ENCODE measurements at places on chromosomes 13 and 19. TPM values are rescaled to one million over a fixed set of nuclear protein-coding genes. Genes with fewer than 3 reads are reported as not detected.

GRCh38 chr19:15398501-15399233, 19.1 kb upstream of the AKAP8 start:
- no peak for DNase-seq

DNA sequence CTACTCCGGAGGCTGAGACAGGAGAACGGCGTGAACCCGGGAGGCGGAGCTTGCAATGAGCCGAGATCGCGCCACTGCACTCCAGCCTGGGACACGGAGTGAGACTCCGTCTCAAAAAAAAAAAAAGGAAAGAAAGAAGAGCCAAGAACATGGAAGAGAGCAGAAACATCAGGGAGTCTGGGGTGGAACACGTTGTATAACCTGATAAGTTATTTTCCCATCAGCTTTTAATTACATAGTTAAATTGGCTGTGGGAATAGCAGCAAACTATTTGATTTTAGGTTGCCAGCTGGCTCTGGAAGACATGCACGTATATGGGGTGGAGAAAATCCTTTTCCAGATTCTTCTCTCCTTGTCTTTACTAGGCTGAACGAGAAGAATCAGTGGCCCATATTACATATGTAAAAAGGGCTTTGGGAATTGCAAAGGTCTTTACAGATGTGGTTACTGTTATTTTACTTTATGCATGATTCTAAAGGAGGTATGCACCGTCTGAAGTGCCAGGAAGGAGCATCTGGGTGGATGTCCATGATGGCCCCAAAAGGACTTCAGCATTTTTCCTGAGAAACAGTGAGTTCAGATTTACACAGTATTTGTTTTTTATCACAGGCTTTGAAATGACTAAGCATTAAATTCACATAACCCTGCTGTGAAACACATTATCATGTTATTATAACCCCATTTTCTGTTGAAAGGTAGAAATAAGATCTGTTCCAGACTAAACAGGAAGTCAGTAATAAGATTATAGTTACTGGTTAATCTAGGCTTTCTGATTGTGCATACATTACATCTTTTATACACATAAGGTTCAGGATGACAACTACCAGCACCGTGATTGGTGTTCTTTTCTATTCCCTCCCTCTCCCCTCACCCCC, 4.6 kb upstream of the NAA16 start:
- no peak for DNase-seq

- no peak for DNase-seq
These were observed at the start of gene N4BP2L1 for GRCh38 chr13:32427852-32428580. N4BP2L1 (minus strand) TSS chr13:32428130; CDS start chr13:32428082, 48 bp downstream.

- DNase-seq: no peak
These were observed 7.7 kb downstream of the C2CD4C start for GRCh38 chr19:400976-401865.

DNA sequence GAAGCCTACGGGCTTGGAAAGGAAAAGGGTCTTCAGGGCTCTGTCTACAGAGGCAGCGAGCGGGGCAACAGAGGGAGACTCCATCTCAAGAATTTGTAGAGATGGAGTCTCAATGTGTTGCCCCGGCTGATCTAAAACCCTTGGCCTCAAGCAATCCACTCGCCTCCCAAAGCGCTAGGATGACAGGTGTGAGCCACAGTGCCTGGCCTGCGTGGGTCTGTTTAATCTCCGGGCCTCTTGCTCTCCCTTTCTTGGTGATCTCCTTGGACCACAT, 8.1 kb downstream of the RPS9 start:
- DNase-seq: no peak

GRCh38 chr13:36001561-36001960, 129.6 kb downstream of the DCLK1 start:
- no peak for DNase-seq

GRCh38 chr19:15421721-15422260, 3.0 kb upstream of the AKAP8L start:
- no peak for DNase-seq

DNA sequence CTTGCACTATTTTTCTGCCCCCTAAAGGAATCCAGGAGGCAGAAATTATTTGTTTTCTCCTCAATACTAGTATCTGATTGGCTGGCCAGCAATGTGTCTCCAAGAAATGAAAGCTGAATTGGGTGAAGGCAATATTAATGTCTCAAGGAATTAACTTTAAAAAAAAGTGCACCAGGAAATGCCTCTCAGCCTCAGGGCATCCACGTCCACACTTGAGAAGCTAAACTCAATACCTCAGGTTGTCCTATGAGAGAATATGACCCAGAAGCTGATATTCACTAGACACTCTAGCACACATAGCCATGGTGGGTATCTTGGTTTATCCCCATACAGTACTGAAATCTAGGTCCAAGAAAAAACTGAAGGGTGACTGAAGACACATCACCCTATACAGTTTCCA, 2.1 kb downstream of the ZNF91 start:
- no peak for DNase-seq

DNA sequence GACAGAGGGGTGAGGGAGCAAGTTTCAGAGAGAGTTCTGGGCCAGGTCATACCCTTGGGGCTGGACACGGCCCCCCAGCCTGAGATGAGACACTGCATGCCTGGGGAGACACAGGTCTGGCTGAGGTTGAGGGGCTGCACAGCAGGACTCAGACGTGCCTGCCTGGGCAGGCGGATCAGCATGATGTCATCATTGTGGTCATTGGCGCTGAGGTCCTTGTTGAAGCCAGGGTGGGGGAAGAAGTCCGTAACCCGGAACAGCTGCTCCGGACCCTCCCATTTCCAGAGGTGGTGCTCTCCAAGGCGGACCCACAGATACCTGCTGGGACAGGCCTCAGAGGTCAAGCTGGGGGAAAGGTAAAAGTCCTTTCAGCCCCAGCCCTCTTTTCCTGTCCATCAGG, 5.0 kb upstream of the KLK8 start:
- no peak for DNase-seq

- no peak for DNase-seq
These were observed 521 bp upstream of the SHISA2 start for GRCh38 chr13:26052337-26052736.

- DNase-seq: no peak
These were observed 138.4 kb downstream of the ATP11A start for GRCh38 chr13:112828082-112828699.

DNA sequence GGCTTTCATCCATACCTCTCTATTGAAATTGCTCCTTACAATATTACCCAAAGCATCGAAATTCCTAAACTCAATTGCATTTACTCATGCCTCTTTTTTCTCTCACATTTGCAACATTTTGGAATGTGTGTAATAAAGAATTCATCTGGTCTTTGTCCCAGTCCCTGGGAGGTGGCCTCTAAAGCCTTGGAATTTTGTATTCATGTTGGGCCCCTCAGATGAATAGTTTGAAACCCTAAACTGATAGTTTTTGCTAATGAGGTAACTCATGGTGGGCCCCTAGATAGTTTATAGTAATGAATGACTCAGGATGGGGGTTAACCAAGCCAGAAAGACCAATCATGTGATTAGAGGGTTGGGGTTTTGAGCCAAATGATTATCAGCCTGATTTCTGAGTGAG, 490.4 kb downstream of the DIAPH3 start:
- no peak for DNase-seq

GRCh38 chr13:20264271-20265018, 32.3 kb upstream of the GJB6 start:
- DNase-seq: no peak

DNA sequence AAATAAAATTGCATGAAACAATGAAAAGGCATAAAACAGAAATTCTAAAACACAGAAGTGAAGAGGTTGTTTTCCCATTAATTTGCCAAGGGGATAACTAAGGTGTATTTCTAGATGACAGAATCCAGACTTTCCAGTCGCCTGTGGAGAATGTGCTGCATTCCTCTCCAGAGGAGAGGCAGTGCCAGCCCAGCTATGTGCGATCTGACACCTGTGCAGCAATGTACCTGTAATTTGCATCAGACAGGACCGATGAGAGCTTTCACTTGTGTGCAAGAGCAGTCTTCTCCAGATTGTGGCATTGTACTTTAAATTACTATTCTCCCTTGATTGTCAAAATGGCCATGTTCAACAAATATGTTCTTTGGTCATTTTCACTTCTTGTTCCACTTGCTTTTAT, 1037.9 kb downstream of the EFNB2 start:
- no peak for DNase-seq

DNA sequence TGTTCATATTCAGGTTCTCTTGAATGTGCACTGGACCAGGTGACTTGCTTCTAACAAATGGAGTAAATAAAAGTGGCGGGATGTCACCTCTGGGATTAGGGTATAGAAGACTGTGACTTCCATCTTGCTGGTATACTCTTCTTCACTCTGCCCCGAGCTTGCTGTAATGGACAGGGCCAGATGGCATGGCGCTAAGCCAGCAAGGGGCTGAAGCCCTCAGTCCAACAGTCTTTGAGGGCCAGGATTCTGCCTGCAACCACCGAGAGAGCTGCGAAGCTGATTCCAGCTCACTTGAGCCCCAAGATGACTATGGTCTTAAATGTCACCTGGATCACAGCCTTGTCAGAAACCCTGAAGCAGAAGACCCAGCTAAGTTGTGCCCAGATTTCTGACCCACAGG, 600.0 kb downstream of the FGF9 start:
- DNase-seq: no peak

DNA sequence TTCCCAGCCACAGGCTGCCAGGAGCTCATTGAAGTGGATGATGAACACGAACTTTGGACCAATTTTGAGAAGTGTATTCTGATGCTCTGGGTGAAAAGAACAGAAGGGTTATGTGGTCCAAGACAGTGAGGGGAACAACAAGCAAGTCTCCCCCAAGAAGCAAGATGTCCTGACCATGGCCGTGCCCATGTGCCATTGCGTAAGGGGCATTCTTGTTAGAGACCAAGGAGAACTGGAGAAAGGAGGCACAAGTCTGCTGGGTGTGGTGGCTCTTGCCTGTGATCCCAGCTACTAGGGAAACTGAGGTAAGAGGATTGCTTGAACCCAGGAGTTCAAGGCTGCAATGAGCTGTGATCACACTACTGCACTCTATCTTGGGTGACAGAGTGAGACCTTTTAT, 27.0 kb upstream of the UBAC2 start:
- DNase-seq: no peak

- no peak for DNase-seq
These were observed 703 bp downstream of the RASGRP4 start for GRCh38 chr19:38425222-38425809.

- DNase-seq: no peak
These were observed 284.4 kb downstream of the ZNF536 start for GRCh38 chr19:30656520-30657100.

DNA sequence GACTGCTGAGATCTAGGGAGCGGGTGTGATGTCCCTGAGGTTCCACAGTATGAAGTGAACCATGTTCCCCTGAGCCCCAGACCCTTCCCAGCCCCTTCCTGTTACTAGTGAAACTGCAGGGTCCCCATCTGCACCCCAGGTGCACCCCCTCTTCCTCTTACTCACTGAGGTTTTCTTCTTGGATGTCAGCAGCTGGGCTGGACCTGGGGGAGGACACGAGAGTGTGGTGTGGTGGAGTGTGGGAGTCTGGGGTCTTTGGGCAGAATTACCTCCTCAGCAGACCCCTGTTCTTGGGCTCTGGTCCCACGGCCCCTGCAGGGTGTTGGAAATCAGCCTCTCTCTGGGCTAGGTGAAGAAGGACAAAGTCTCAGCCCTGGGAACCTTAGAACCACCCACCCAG, 3.3 kb upstream of the LILRA6 start:
- no peak for DNase-seq

The DENND1C gene
- 1.2 TPM for polyA plus RNA-seq

The PLVAP gene
- polyA plus RNA-seq: 0.84 TPM

The ZNF548 gene
- polyA plus RNA-seq: 5.0 TPM

The MIR17HG gene
- polyA plus RNA-seq: 77.9 TPM

The LILRA5 gene
- not detected for polyA plus RNA-seq

The CEACAM6 gene
- not detected for polyA plus RNA-seq

Data from K562 (cell line).